Stimulated activated CD4-positive, alpha-beta T cell treated with anti-CD3 and anti-CD28 coated beads, Interleukin-15, amount 100 ng/mL, for 1 hour (primary cell): ENCODE measurements at places on chromosomes 4 and X.

DNA sequence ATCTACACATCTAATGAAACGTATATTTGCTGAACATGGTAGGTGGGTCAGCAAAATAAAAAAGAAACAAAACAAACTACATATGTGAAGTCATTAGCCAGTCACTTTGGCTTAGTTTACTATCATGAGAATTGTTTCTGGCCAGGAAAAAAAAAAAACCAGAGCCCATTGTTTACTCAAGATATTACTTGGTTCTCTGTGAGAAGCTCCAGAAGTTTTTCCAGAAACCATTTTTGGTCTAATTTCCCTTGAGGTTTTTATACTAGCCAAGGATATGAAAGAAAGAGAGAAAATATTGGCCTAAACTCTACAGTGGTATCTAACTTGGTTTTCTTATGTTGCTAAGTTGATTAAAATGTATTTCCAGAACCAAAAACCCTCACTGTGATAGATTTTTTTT lies 259.1 kb downstream of the PDHA2 start:
- DNase-seq, result no peak

DNA sequence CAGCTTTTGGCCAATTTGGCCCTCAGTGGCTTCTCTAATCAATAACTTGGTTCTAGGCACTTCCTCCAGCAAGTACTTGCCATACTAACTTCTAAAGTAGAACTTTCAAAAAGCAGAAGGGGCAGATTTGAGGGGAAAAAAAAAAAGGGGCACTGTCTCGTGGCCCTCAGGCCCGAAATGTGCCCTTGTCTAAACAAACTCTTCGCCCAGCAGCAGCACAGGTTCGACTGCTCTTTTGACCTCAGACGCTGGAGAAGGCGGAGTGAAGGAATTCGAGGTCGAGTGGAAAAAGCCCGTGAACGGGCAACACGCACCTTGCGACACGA lies 775 bp downstream of the GRPEL1 start:
- DNase-seq, result no peak

DNA sequence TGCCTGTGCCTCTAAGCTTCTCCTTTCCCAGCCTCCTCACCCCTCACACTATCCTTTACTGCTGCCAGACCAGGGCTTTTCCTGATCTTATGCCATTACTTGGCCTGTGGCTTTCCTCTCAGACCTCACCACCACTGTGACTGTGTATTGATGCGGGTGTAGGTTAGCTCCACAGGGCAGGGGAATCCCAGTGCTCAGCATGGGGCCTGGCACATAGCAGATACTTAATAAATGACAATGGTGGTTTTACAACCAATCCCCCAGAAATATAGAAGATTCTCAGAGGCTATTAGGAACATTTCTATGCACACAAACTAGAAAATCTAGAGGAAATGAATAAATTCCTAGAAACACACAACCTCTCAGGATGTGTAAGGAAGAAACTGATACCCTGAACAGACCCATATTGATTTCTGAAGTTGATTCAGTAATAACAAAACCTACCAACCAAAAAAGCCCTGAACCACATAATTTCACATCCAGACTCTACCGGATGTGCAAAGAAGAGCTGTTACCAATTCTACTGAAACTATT lies 129.6 kb upstream of the QRFPR start:
- DNase-seq, result no peak

GRCh38 chrX:30892591-30892990 lies 3.5 kb upstream of the TAB3 start:
- DNase-seq, result no peak

DNA sequence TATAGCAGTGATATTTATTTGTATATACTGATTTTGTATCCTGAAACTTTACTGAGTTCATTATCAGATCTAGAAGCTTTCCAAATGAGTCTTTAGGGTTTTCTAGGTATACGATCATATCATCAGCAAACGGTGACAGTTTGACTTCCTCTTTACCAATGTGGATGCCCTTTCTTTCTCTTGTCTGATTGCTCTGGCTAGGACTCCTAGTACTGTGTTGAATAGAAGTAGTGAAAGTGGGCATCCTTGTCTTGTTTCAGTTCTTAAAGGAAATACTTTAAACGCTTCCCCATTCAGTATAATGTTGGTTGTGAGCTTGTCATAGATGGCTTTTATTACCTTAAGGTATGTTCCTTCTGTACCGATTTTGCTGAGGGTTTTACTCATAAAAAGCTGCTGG lies 37.5 kb downstream of the CBR4 start:
- no peak for DNase-seq

DNA sequence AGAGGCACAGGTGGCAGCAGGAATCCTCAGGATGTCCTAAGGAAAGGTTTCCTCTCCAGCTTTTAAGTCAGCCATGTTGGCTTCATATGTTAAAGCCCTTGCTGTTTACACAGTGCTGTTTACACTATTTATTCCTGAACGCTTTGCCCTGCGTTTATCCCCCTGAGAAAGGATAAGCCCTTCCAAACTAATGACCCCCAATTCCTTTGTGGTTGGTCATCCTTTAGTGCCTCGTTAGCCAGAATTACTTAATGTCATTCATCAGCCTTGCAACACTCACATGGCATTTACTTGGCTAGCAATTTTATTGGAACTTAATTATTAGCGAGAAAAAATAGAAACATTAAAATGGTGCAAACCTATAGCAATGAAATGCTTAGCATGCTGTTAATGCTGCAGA lies 23.8 kb downstream of the VCX2 start:
- no peak for DNase-seq

DNA sequence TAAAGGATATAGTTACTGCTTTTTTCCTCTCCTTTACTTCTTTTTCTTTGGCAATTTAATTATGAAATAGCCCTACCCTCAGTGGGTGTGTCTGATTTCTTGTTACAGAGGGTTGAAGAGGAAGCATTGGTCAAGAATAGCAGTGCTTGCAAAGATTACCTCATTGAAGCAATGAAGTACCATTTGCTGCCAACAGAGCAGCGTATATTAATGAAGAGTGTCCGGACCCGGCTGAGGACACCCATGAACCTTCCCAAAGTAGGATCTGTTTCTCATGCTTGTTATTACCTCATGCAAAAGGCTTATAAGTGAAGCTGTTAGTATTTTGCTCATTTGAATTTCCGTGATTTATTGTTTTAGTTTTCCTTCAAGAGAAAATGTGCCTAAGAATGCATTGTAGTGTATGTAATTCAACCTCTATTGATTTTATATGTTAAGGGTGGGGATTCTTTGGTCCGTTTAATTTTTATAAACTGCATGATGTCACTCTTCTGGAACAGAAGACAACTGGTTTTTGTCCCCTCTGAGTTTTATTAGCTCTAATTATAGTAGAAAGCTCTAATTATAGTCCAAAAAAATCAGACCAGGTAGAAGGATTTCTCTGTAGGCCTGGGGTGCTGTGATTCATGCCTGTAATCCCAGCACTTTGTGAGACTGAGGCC lies 27.9 kb upstream of the MSMO1 start:
- no peak for DNase-seq

DNA sequence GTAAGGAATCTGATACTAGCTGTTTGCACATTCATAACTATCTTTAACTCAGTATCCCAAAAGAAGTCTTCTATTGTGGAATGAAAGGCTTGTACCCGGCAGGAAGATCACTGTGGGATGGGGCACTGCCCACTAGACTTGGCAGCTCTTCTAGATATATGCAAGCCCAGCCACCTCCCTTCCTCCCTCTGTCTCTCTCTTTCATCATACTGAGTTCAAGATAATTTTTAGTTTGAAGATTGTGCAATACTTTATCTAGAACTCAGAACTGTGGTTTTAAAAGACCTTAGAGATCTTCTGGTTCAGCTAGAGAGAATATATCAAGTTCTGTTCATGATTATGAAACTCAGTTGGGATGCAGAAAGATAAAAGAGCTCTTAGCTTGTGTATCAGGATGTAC lies 22.5 kb upstream of the GPR34 start:
- DNase-seq, result no peak

DNA sequence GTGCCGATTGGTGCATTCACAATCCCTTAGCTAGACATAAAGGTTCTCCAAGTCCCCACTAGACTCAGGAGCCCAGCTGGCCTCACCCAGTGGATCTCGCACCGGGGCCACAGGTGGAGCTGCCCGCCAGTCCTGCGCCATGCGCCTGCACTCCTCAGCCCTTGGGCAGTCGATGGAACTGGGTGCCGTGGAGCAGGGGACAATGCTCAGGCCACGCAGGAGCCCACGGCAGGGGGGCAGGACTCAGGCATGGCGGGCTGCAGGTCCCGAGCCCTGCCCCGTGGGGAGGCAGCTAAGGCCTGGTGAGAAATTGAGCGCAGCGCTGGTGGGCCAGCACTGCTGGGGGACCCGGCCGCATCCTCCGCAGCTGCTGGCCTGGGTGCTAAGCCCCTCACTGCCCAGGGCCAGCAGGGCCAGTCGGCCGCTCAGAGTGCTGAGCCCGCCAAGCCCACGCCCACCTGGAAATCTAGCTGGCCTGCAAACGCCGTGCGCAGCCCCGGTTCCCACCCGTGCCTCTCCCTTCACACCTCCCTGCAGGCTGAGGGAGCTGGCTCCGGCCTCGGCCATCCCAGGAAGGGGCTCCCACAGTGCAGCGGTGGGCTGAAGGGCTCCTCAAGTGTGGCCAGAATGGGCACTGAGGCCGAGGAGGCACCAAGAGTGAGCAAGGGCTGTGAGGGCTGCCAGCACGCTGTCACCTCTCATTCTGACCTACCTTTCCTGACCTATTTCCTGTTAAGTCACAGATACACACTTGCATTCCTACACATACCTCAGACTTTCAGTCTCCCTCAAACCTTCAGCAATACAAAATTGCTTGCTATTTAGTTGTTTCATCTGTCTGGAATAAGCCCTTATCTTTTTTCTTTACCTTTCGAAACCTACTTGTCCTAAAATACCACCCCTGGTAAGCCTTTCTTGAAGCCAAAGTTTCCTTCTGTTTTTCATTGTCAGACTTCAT lies 20.7 kb downstream of the UBE2K start:
- DNase-seq, result no peak

DNA sequence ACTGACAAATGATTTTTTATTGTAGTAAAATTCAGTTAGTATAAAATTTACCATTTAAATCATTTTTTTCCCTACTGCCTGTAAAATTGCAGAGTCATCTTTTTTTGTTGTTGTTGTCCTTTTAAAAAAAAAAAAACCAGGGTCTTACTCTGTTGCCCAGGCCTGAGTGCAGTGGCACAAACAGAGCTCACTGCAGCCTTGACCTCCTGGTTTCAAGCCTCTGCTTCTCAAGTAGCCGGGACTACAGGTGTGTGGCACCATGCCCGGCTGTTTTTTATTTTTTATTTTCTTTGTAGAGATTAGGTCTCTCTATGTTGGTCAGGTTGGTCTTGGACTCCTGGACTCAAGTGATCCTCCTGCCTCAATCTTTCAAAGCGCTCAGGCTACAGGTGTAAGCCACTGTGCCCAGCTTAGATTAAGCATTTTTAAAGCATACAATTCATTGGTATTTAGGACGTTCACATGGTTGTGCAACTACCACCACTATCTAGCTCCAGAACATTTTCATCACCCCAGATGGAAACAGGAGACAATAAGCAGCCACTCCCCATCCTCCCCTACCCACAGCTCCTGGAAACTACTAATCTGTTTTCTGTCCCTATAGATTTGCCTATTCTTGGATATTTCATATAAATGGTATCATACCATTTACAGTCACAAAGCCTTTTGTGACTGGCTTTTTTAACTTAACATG lies 59.7 kb upstream of the PGRMC2 start:
- DNase-seq, result no peak

DNA sequence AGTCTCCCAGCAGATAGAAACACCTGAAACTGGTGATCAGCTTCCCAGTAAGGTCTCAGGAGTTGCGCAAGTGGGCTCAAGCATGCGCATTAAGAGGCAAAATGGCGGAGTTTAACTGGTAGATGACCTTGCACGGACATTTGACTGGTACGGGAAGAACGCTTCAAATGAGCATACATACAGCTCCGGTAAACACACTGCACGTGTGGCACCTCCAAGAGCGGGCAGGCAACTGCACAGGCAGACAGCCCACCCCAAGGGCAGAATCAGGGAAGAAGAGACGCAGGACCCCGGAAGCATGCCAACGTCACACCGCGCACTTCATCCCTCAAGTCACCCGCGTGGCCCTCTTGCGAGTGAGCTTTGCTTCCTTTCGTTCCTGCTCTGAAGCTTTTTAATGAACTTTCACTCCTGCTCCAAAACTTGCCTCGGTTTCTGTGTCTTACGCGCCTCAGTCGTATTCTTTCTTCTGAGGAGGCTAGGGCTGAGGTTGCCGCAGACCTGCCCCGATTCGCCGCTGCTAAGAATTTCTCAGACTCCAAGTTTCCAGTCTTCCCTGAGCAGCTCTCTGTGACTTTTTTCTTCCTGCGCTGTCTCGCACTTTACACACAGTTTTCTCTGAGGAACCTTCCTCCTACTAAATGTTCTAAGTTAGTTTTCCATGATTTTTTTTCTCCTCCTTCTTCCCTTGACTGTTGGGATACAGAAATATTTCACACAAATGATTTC lies 180.7 kb upstream of the ZFP42 start:
- DNase-seq, result no peak

- DNase-seq, result peak; percentile 10
Observed at GRCh38 chrX:12894074-12895030, 12.1 kb upstream of the TLR8 start.

GRCh38 chr4:68021185-68021584 lies 57.9 kb upstream of the TMPRSS11A start:
- no peak for DNase-seq

- no peak for DNase-seq
Observed at GRCh38 chrX:152905081-152905420, 7.2 kb downstream of the ZNF185 start.

DNA sequence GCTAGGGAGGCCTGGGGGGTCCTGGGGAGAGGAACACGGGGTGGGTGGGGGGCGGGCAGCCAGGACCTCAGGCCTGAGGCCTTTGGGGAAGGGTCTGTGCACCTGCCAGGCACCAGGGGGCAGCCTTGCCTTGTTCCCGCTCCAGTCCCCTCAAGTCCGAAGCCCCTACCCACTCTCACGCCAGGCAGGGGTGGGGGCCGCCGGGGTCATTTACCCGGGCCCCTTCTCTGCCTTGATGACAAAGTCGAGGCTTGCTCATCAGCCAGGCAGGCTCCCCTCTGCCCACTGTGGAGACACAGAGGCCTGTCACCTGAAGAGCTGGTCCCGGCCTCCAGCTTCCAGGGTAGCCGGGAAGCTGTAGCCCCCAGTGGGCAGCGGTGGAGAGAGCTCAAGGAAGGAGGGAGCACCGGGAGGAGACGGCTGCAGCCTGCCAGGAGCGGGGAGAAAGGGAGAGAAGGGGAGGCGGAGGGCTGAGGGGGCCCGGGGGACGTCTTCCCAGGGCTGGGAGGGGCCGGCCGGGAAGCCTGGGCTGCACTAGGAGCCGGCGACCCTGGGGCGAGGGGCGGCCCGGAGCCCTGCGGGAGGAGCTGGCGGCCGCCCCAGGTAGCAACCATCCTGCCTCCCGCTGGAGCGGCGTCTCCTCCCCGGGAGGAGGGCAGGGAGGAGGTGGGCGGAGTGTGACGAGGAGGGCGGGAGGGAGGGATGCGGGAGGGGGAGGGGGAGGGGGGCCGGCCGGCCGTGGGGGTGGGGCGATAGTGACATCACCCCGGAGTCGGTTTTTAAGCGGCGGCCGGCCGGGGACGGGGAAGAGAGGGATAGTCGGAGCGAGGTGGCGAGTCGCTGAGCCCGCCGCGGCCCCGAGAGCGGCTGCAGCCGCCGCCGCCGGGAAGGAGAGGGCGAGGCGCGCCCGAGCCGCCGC lies at the start of gene SLC6A8:
TSS of gene SLC6A8 (plus strand) at position 806 of the 919 bp plus-strand sequence. CDS start 649 bp downstream, outside the sequence.
- DNase-seq, result no peak
